ENCODE measurements at places on chromosomes 12 and 14.

- no peaks in the 10 kb centered on the region for H3K27me3 ChIP-seq
- DNase-seq, result no peak
- no peaks in the 10 kb centered on the region for H3K36me3 ChIP-seq
- H3K27ac ChIP-seq, result no peak overlapping the region
These were observed 560.0 kb downstream of the SNAPC1 start for GRCh38 chr14:62322216-62322615.

GRCh38 chr12:2960390-2960956 lies 1.3 kb downstream of the TEAD4 start:
- peak overlapping the region; percentile 55 for H3K4me3 ChIP-seq
- peaks cover 3% of the 10 kb centered on the region for H3K4me1 ChIP-seq
- no peaks in the 10 kb centered on the region for H3K36me3 ChIP-seq
- H3K27me3 ChIP-seq, result no peaks in the 10 kb centered on the region
- H3K27ac ChIP-seq, result peak overlapping the region; percentile 76

GRCh38 chr14:21467616-21468015 lies 9.1 kb downstream of the RAB2B start:
- H3K36me3 ChIP-seq, result peaks cover 74% of the 10 kb centered on the region
- H3K4me1 ChIP-seq, result no peaks in the 10 kb centered on the region
- no peak overlapping the region for H3K27ac ChIP-seq
- H3K27me3 ChIP-seq, result no peaks in the 10 kb centered on the region
- no peak for DNase-seq

- H3K36me3 ChIP-seq, result no peaks in the 10 kb centered on the region
- H3K27me3 ChIP-seq, result no peaks in the 10 kb centered on the region
- DNase-seq, result no peak
- no peak overlapping the region for H3K27ac ChIP-seq
These were observed 156.6 kb downstream of the FOXA1 start for GRCh38 chr14:37438444-37438843.

DNA sequence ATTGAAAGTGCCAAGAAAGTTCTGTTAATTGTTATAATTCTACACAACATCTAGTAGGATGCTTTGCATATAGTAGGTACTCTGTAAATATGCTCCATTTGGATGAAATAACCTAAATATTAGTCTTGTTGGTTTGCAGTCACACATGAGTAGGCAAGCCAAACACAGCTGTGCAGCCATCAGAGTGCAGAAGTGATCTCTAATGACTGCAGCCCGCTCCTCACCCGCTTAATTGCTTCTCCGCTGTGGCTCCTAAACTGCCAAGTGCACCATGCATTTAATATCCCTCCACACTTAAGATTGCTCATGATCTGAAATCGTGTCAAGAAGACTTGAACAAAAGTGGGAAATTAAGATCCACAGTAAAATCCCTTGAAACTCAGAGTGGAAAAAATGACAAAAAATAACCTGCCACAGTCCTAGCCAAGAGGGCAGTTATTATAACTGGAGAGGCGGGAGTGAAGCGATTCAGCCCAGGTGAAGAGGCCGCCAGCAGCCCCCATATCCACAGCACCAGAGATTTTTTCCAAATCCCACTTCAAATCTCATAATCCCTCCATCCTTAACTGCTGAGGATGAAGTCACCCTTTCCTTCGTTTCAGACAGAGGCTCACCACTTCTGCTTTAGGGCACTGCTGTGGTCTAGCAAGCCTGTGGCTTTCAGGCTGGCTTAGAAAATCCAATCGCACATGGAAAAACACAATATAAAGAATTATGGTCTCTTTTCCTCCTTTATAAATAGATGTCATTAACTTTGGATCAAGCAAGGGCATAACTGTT lies 69.5 kb downstream of the TMEM30B start:
- H3K36me3 ChIP-seq, result no peaks in the 10 kb centered on the region
- no peak overlapping the region for H3K4me3 ChIP-seq
- H3K4me1 ChIP-seq, result no peaks in the 10 kb centered on the region
- no peak for DNase-seq
- no peaks in the 10 kb centered on the region for H3K27me3 ChIP-seq

GRCh38 chr12:82659343-82660207 lies 27.1 kb upstream of the TMTC2 start:
- no peak overlapping the region for H3K4me3 ChIP-seq
- H3K27ac ChIP-seq, result no peak overlapping the region
- no peaks in the 10 kb centered on the region for H3K27me3 ChIP-seq
- no peaks in the 10 kb centered on the region for H3K36me3 ChIP-seq
- peak; percentile 74 for DNase-seq

DNA sequence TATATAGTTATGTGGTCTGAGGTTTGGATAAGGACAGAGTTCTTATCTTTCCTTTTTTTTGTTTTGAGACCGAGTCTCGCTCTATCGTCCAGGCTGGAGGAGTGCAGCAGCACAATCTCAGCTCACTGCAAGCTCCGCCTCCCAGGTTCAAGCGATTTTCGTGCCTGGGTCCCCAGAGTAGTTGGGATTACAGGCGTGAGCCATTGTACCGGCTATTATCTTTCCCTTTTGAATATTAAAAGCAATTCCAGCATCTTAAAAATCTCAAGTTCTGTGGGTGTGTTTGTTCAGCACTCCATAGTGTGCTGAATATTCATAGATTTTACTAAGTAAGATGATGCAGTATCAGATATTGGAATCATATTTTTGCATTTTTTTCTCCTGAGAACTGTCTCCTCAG lies 404.4 kb upstream of the RGS6 start:
- H3K4me1 ChIP-seq, result no peaks in the 10 kb centered on the region
- no peak for DNase-seq
- H3K27ac ChIP-seq, result no peak overlapping the region
- H3K27me3 ChIP-seq, result no peaks in the 10 kb centered on the region
- no peak overlapping the region for H3K4me3 ChIP-seq
- H3K36me3 ChIP-seq, result no peaks in the 10 kb centered on the region

Data from left lung (tissue), 14 donors.